CD4-positive, alpha-beta T cell (primary cell): ENCODE measurements at places on chromosomes 4 and X.

DNA sequence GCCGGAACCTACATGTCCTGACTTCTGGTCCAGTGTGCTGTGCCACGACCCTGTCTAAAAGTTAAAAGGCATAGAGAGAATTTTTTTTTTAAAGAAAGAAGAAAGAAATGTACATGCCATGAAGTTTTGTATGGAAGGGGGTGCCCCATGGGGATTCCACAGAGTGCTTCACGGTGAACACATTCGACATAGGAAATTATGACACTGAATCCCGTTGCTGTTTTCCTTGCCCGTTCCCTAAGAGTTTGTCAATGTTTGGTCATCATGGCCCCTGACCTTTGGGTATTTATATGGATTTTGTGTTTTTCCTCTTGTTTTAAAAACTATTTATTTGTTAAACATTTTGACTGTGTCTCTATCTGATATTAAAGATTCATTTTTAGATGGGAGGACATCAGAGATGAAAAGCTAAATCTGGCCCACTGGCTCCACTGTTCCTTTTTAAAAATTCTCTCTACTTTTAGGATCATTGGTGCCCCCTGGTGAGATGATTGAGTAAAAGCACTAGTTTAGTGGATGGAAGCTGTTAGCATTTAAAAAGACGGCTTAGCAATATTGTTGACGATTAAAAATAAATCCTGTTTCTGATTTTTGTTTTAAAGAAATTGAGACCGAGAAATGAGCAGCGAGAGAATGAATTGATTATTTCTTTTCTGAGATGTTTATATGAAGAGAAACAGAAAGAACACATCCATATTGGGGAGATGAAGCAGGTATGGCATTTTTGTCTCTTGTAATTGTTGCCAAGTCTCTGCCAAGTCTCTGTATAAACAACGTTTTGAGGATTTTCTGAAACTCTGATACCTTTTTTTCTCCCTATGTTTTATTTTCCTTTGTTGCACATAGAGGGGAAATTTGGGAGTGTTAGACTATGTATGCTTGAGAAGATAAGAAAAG, 75.0 kb downstream of the PTTG2 start:
- no peak for DNase-seq

- DNase-seq, result no peak
Measured at GRCh38 chr4:152258804-152259708, 276.8 kb downstream of the FBXW7 start.

GRCh38 chr4:109833756-109834155, 6.0 kb downstream of the RRH start:
- no peak for DNase-seq

GRCh38 chr4:70712604-70713452, 8.9 kb upstream of the RUFY3 start:
- DNase-seq, result no peak

DNA sequence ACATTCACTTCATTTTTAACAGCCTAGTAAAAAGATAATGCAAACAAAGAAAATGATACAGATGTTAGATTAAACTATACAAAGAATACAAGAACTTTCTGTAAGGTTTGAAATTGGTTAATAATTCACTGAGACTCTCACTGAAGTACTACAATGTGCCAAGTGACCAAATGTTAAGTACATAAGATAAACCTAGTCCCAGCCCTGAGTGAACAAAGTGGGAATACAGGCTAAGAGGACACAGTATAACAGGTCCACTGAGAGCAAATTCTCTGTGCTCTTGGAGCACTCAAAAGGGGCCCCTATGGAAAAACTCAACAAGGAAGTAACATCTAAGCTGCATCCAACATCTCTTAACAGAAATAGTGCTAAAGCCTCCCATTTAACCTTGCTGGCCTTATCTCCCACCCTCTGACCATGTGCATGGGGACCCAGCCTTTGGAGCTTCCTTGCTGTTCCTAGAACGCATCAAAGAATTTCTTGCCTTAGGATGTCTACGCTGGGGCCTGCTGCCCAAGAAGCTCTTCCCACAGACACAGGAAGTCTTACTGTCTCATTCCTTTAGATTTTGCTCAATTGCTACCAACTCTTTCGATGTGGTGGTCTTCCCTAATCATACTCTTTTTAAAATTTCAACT, 113.4 kb downstream of the ZAR1 start:
- DNase-seq, result no peak

DNA sequence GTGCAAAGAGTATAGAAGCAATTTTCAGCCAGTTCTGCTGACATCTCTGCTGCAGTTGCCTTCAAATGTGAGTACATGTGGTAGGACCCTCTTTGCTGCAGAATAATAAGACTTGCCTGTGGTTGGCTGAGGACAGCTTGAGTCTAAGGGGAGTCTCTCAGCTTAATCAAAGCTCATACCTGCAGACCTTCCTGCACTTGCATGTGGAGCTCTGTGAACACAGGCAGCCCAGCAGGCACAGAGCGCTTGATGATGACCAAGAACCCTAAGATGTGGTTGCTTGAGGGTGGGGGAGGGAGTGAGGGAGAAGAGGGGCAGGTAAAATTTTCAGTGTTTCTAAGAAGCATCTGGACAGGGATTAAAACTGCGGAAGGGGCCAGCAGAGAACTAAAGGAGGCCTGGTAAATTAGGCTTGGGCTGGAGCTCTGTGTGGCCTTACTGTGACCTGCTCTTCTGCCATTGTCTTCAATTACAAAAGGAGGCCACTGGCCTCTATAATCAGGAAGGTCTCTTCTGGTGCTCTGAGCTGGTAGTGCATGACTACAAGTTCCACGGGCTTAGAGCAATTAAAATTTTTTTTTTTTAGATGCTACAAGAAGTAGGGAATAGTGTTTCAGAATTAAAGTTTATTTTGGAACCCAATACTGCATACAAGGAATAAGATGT, 59.9 kb upstream of the CHRNA9 start:
- no peak for DNase-seq

- DNase-seq, result no peak
Measured at GRCh38 chrX:110989447-110989846, 106.5 kb upstream of the PAK3 start.

DNA sequence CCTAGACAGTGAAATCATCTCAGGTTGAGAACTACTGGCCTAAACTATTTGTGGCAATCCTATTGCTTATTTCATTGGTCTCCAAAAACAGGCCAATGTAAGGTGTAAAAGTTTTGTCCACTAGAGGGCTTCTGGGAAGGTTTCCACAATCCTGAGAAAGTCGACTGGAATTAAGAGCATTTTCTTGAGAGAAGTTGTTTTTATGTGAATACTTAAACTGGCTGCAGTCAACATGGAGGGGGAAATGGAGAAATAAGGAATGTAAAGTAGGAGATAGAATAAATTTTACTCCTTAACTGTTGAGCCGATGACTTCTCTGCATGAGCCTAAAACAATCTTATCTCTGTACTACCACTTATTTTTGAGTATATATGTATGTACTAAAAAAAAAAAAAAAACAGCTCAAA, 11.0 kb upstream of the EIF4E start:
- DNase-seq, result no peak

DNA sequence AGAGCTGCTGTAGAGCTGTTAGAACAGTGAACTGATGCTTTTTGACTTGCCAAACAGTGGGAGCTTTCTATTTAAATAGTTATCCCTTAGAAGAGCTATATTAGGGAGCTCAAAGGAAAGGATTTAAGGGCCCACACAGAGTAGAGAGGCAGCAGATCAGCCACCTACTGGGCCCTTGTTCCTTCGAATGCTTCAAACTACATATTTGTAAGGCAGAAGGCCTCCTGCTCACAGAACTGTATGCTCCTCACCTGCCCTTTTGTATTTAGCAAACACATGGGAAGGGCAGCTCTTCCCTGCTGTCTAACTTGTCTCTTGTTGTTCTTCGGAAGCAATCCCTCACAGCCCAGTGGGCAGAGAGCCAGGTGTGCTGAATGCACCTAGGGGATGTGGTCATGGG, 38.0 kb downstream of the IL1RAPL1 start:
- no peak for DNase-seq

DNA sequence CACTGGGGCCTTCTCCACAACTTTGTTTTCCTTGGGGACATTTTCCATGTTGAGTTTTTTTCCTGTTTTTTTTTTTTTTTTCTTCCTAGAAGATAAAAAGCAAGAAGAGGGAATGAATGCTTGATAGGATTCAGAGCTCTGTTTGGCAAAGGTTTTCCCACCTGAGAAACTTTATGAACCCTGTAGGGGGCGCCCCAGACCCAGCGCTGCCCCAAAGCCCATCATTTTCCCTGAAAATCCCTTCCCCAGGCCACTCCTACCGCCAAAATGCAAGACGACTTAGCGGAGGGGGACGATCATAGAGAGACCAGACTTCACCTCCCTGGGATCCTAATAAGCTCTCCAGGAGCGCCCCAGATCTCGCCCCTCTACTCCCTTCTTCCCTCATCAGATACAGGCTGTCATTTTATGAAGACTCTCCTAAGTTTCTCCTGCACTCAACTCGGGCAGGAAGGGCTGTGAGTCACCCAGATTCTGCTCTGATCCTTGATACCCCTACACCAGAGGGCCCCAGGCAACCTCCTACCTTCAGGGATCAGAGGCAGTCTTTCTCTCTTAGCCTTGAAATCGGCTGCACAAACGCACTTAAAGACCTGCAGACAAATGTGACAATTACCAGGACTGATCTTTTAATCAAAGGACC, 1.4 kb downstream of the BEX5 start:
- no peak for DNase-seq

- DNase-seq, result no peak
Measured at GRCh38 chr4:58451707-58452106, 1341.5 kb upstream of the IGFBP7 start.

GRCh38 chr4:113409181-113409580, 352.4 kb downstream of the CAMK2D start:
- DNase-seq, result no peak

GRCh38 chrX:126575911-126576310, 23.3 kb upstream of the DCAF12L1 start:
- DNase-seq, result no peak

- no peak for DNase-seq
Measured at GRCh38 chr4:108001540-108002135, 11.9 kb downstream of the HADH start.

- no peak for DNase-seq
Measured at GRCh38 chr4:72895408-72895807, 174.1 kb downstream of the COX18 start.

DNA sequence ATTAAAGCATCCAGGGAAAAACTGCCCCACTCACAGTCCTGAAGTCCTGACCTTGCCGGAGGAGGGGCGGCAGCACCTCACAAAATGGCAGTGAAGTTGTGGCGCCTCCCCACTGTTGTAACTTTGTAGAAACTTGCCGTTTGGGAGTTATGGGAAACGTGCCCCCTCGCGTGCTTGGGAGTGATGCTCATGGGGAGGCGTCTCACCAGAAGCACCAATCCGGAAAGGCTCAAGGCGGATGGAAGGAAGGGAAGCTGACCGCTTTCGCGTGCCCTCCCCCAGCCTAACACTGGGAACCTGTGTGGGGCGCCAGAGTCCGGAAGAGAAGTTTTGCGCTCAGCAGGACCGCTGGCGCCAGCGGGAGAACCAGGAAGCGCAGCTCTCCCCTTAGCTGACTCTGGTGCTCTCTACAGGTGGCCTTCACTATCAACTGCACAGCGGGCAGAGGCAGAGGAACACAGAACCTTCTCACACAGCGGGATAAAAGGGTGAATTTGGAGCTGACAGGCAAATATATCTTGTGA, at the start of the genes CT45A10 and SAGE1:
Gene CT45A10 (minus strand): TSS at position 151 of the 524 bp plus-strand sequence. CDS start 8,100 bp downstream, outside the sequence.
Gene SAGE1 (plus strand): TSS at position 423 of the 524 bp plus-strand sequence. CDS start 2,527 bp downstream, outside the sequence.
- no peak for DNase-seq
